ENCODE measurements at places on chromosomes 6 and 20.
A peak's percentile ranks its signal among the peaks of the same experiment; 100 is the strongest.

DNA sequence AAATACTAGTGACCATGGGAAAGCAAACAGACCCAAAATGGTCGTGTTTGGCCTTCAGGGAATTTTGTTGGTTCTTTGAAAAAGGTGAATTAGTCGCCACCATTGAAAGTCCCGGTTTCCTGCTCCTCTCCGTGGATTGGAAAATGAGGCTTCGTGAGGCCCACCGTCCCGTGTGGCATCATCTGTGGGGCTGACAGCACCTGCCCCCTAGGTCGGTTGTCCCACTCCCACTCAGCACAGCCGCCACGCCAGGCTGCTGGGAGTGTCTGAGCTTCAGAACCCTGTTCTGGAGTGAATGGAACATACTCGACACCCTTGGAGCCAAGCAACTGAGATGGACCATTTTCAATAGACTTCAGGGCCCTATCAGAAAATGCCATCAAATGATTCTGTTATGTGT is 33.0 kb upstream of the FOXC1 start:
- DNase-seq, result no peak

- DNase-seq, result no peak
Measured at GRCh38 chr6:162777091-162777490, 49.3 kb downstream of the PACRG start.

GRCh38 chr20:47789764-47790579 is 4.7 kb upstream of the SULF2 start:
- no peak for DNase-seq

- DNase-seq, result no peak
Measured at GRCh38 chr20:615514-615913, 5.4 kb upstream of the TCF15 start.

- DNase-seq, result no peak
Measured at GRCh38 chr6:142773859-142774648, 170.9 kb downstream of the HIVEP2 start.

GRCh38 chr20:14800707-14801425 is 463.5 kb upstream of the FLRT3 start:
- DNase-seq, result no peak

DNA sequence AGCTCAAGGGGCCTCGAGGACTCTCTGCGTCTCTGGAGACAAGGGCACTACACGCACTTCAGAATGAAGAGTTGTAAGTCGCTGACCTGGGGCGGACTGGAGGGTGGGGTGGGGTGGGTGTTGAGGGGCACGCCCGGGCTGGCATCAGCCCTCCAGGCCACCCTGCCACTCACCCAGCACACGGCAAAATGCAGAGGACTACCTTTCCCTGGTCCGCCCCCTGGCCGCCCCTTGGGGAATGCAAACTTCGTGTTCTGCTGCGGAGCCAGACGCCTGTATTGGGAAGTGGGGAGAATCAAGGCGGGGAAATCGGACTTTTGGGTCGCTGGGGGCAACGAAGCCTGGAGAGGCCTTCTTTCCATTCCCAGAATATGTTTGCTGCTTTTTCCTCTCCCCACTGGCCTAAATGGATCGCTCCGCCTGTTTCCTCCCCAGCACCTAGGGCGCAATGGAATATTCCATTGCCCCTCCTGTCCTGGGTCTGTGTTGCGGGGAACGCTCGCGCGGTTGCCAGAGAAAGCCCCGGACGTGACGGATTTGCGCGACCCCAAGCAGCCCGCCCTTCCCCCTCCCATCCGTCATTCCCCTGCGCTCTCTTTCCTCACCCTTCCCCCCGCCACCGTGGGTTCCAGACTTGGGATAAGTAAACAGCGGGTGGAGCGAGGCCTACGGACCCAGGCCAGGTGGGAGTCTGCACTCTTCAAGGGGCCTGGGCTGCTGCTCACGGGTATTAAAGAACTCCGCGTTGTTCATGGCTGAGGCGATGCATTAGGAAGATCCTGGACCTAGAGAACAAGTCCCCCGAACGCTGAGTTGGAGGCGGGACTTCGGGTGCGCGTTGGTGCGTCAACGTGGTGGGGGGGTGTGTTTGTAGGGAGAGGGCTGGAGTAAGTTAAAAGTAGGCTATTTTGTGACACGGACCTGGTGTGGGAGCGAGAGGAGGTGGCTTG is at the start of gene PPT2:
TSS of gene PPT2 (plus strand) at position 578 of the 950 bp plus-strand sequence. CDS start 454 bp downstream, outside the sequence.
- DNase-seq, result peak; percentile 75

GRCh38 chr6:77425671-77426070 is 37.6 kb downstream of the HTR1B start:
- no peak for DNase-seq

DNA sequence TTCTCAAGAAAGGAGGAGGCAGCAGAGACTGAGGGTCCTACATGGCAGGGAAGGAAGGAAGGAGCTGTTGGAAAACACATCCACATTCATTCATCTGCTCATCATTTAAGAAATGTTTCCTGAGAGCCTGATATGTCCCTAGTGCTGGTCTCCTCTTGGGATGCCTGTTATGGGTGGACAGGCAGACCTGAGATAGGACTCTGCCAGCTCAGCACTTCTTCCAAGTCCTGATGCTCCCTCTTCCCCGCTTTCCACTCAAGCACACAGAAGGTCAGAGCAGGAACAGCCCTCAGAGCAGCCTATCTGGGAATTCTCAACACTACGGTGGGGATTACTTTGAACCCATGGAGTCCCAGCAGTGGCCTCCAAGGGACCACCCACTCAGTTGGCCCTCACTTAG is 8.0 kb upstream of the SIRPD start:
- DNase-seq, result no peak

DNA sequence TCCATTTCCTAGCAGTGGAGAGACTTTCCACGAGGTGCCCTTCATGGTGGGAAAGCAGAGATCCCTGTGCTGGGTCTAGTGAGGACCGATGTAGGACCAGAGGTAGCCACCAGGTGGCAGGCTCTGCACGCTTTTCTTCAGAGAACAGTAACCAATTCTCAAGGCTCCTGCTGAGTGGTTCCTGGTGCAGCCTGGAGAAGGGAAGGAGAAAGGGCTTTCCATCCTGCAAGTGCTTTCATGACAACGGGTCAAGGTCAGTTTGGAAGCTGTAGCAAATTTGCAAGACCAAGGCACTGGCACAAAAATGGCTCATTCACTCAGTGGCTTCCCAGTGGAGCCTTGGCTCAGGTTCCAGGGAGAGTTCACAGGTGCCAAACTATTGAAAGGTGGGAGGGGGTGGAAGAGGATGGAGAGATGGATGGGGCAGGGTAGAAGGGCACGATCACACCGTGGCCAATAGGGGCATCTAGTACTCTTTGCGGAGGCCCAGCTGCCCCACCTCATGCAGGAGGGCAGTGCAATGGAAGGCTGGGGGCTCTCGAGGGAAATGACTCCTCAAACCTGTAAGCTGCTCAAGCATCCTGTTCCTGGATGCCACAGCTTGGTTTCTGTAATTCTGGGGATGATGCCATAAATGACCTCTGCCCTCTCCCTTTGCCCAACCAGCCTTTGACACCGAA is 25.5 kb upstream of the KCNK16 start:
- peak; percentile 38 for DNase-seq

- DNase-seq, result no peak
Measured at GRCh38 chr6:157490611-157491269, 109.8 kb downstream of the ZDHHC14 start.

- DNase-seq, result no peak
Measured at GRCh38 chr6:74057326-74057725, 361.3 kb downstream of the CD109 start.

DNA sequence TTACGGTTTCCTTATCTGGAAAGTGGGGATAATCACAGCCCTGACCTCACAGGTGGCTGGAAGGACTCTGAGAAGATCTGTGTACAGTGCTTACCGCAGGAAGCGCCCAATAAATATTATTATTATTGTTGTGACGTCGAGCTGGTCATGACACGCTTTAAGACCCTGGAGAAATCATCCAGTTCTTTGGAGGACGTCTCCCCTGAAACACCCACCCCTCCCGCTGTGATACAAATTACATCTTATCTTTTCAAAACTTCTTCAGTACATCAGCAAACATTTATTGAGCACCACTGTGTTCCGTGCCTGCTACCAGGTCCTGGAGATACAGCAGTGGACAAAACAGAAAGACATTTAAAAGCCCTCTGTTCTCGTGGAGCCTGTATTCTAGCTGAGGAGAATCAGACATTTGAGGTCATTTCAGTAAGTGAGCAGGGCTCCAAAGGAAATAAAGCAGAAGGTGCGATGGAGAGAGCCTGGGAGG is 118.7 kb downstream of the CEBPB start:
- DNase-seq, result no peak

DNA sequence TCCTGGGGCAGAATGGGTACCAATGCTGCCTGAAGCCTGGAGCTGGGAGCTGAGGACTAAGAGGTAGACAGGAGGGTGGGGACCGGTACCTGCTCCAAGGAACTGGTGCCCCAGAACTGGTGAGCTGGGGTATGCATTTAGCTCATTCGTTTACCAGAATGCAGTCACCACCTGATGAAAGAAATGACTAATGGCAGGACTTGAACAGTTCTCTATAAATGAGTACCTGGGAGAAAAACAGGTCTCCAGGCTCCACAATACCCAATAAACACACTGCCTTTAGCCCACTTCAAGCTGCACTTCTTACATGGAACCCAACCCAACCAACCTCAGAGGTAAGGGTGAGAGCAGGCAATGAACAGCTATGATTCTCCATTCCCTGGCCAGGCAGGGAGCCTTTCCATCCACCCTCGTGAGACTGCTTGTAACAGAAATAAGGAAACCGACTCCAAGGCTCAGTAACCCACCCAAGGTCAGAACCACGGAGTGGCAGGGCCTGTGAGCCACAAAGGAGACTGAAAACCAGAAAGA is 15.4 kb downstream of the FKBP1A start:
- no peak for DNase-seq

DNA sequence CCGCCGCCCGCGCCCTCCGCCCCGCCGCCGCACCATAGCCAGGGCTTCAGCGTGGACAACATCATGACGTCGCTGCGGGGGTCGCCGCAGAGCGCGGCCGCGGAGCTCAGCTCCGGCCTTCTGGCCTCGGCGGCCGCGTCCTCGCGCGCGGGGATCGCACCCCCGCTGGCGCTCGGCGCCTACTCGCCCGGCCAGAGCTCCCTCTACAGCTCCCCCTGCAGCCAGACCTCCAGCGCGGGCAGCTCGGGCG is 1.5 kb downstream of the FOXC1 start:
- no peak for DNase-seq

DNA sequence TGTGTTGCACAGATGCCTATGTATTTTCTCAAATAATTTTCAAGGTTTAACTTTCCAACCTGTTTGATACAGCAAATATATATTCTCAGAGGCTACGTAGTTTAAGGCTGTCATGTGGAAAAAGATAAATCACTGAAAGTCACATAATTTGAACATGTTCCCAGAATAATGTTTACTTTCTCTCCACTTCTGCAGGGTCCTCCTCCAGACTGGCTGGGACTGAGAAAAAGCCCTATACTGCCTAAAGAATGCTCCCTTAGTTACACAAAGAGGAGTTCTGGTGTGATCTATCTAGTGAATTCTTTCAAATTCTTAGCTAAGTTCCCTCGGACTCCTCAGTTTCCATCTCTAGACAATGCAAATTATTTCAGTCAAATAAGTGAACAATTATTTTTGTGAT is 411.0 kb downstream of the C6orf118 start:
- no peak for DNase-seq

- DNase-seq, result no peak
Measured at GRCh38 chr20:61321481-61321880, 69.4 kb downstream of the CDH4 start.

- no peak for DNase-seq
Measured at GRCh38 chr6:166389119-166389518, 6.4 kb upstream of the MPC1 start.

GRCh38 chr6:148274809-148275208 is 67.8 kb upstream of the SASH1 start:
- DNase-seq, result no peak

- no peak for DNase-seq
Measured at GRCh38 chr6:33770833-33771145, 18.1 kb downstream of the LEMD2 start.

- no peak for DNase-seq
Measured at GRCh38 chr20:54019127-54019526, 51.3 kb downstream of the BCAS1 start.

DNA sequence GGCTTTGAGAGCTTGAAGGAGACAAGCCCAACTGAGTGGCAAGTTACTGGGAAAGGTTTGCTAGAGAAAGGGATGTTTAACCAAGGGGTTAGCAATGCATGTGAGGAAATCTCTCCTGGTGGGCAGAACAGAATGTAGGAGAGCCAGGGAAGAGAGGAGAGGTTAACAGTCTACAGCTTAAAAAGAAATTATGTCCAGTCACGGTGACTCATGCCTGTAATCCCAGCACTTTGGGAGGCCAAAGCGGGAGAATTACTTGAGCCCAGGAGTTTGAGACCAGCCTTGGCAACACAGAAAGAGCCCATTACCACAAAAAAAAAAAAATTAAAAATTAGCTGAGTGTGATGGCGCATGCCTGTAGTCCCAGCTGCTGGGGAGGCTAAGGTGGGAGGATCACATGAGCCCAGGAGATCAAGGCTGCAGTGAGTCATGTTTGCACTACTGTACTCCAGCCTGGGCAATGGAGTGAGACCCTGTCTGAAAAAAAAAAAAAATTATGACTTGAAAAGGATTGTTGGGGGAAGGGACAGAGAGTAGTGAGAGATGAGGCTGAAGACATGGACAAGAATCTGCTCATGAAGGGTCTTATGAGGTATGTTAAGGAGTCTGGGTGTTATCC is 264.9 kb downstream of the TBC1D7 start:
- DNase-seq, result no peak

DNA sequence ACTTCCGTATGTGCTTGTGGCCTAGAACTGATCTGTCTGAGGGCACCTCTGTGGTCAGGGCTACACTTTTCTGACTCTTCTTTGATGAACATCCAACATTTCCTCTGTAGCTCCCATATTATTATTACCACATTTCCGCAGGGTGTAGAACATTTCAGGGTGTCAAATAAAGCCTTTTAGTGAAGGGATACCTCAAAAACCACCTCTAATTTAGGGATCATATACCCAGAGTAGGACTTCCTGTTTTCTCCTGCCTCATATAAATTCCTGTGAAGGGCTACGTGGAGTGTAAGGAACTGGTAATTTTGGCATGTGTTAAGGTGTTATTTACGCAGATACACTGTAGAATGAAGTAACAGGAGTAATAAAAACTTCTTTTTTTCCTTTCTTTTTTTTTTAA is 5.5 kb upstream of the MUC22 start:
- no peak for DNase-seq

DNA sequence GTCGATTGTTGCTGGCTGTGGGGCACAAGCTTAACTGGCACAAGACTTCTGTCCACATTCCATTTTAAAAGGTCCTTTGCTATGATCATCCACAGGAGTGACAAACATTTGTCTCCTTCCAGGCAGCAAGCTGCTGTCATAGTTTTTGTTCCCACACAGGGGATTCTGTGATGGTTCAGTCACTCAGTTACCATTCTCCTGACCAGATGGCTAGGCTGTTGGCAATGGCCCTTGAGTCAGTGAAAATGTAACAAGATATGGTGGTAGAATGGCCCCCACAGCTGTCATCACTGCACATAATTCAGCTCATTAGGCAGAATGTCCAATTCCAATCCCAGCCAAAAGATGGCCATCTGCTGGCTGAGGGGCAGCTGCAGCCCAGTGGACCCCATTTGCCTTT is 13.7 kb downstream of the BPIFA1 start:
- DNase-seq, result no peak
